Stimulated activated CD4-positive, alpha-beta T cell treated with anti-CD3 and anti-CD28 coated beads, Interleukin-12 subunit alpha, Interleukin-12 subunit beta, amount 100 ng/mL, for 48 hours (primary cell): ENCODE measurements at places on chromosomes 1 and 21.

- DNase-seq: no peak
Measured at GRCh38 chr1:209411491-209411929, 172.0 kb upstream of the CAMK1G start.

DNA sequence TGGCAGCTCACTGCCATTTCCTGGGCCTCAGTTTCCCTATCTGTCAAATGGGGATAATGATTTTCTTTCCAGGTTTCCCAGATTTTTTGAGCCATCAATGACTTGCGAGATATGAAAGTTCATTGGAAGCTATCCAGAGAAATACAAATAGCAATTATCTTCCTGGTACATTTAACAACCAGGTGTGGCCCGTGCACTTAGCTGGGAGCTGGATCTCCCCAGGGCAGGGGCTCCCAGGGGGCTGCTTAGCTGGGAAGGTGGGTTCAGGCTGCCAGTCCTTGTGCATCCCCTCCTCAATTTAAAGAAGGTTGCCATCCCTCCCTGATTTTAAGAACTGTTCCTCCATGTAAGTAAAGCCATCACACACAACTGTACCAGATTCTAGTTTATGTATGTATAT is 3.6 kb upstream of the TMEM54 start:
- no peak for DNase-seq

- no peak for DNase-seq
Measured at GRCh38 chr1:118862755-118863154, 125.4 kb downstream of the TBX15 start.

DNA sequence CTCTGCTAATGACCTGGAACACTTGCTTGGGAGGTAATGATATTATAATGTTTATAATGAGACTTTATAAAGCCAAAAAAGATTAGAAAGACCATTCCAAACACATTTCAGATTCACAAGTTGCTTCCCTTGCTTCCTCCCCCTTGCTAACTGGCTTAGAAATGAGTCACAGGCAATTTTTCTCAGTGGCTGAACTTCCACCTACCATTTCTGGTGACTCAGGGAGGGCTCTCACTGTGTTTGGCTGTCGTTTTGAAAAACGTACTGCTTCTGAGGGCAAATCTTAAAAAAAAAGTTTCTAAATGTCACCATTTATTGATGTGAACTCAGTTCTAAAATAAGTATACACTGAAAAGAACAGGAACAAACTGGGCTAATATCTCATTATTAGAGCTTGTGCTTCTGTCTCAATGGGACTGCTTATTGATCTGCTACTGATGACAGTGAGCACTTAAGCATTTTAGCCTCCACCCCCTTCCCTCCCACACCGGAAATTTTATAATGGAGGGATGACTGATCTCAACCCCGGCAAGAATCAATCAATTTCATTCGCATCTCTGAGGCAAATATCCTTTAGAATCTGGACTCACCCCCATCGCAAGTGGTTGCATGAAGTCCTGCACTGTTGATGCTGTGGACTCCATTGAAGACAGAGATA is 278.3 kb downstream of the KCTD3 start:
- no peak for DNase-seq

DNA sequence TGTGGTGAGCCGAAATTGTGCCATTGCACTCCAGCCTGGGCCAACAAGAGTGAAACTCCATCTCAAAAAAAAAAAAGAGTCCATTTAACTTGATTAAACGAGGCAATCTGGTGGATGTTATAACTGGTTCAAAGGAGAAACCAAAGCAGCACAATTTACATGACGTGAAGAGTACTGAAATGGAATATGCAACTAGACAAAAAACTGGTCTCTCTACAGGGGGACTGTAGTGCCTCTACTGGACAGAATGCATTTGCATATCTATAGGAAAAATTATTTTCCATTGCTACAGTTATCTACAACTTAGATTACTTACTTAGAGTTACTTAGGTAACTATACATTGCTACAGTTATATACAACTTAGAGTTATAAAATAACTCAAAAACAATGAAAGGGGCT is 2.7 kb upstream of the CAPN2 start:
- no peak for DNase-seq

DNA sequence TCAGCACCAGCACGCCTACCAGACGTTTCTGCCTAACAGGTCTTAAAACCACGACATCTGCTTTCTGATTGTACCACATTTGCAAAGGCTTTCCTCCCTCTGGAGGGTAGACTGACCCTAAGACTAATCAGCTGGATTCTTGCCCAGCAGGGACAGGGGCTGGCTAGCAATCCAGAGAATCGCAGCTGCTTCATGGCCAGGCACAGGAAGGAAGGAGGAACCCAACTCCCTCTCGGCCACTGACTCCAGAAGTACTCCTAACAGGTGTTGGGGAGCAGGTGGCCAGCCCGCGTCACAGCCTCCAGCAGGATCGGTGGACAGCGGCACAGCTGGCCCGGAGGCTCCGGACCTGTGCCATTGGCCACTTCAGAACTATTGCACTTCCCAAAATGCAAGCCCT is 180.8 kb downstream of the NPHP4 start:
- no peak for DNase-seq

DNA sequence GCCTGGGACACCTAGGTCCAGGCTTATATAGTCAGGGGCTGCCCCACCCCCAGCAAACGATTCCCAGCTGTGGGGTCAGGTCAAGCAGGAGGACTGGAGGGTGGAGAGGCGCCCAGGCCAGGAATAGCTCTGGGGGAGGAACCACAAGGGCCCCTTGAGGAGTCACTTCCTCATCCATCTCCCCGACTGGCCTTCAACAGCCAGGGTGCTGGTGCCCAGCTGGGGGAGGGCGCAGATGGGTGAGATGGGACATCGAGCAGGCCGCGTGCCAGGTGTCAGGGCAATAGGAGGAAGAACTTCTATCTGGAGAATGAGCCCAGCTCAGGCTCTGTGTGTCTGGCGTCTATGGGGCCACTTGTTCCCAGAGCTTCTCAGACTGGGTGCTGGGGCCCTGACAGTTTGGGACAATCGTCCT is 208 bp upstream of the MYBPH start:
- DNase-seq: no peak

DNA sequence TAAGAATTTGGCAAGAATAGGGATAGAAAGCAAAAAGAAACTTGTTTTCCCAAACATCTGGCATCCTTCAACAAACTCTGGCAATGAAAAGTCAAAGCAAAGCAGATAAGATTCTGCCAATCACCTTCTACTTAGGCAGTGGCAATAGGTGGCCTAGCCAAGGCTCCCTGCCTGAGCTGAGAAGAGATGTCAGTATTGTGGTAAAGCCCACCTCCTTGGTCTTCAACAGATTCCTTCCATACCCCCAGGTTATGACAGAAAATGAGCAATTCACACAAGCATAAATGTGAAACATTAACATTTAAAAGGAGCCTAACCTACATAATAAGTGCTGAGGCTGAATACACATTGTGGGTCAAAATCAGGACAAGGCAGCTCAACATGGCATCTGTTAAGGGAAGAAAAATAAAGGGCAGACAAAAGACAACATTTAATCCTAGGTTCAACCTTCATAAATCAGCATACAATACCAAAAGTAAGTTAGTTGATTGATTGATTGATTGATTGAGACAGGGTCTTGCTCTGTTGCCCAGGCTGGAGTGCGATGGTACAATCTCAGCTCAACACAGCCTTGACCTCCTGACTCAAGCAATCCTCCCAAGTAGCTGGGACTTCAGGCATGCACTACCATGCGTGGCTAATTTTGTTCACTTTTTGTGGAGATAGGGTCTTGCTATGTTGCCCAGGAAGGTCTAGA is 123.1 kb downstream of the AKT3 start:
- no peak for DNase-seq
